Fibroblast of skin of left quadriceps (primary cell): ENCODE measurements at places on chromosomes 5 and 9.

GRCh38 chr5:57858905-57859304 is 376.3 kb upstream of the ACTBL2 start:
- no peak for DNase-seq

DNA sequence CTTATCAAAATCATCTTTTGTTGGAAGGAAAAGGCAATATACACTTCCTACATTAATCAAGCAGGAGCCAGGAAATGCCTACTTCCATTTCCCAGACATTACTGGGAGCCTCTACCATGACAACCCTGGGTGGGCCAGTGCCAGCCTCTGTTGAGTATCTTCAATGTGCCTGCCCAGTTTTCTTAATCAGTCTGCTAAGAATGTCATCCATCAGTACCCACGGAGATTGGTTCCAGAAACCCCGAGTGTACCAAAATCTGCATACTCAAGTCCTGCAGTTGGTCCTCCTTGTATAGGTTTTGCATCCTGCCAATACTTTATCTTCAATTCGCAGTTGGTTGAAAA is 82.4 kb downstream of the MARCHF3 start:
- no peak for DNase-seq

DNA sequence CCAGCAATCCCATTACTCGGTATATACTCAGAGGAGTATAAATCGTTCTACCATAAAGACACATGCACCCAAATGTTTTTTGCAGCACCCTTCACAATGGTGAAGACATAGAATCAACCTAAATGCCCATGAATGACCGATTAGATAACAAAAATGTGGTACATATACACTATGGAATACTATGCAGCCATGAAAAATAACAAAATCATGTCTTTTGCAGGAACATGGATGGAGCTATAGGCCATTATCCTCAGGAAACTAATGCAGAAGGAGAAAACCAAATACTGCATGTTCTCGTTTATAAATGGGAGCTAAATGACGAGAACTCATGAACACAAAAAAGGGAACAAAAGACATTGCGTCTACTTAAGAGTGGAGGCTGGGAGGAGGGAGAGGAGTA is 114.5 kb downstream of the HTR4 start:
- DNase-seq, result no peak

GRCh38 chr5:1909346-1909985 is 26.7 kb upstream of the IRX4 start:
- DNase-seq, result no peak

DNA sequence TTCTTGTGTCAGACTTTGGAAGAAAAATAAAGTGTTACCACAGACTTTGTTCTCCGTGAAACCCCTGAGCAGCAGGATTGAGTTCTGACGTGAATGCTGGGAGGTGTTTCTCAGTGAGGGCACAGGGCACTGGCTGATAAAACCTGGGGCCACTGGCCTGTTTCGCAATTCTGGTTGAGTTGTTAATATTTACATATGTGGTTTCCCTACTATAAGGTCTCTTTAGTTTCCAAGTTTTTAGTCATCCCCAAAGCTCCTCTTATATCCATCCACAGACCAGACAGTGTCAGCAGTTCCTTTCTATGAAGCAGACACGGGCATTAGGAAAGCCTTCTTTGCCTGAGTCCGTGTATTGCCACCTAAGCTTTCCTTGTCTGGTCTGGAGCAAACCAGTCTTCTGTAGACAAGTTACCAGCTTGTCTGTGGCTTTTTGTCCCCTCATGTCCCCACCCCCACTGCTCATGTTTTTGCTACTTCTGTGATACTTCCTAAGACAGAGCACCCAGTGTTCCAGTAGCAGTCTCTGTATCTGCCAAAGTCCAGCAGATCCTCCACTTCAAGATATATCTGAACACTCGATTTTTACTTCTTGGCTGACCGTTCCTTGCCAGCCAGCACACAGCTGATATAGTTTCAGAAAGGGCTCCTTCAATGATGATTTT is 42.0 kb downstream of the ACO1 start:
- DNase-seq, result no peak

GRCh38 chr9:137236238-137236935 is 4.7 kb upstream of the TUBB4B start:
- peak; percentile 39 for DNase-seq

DNA sequence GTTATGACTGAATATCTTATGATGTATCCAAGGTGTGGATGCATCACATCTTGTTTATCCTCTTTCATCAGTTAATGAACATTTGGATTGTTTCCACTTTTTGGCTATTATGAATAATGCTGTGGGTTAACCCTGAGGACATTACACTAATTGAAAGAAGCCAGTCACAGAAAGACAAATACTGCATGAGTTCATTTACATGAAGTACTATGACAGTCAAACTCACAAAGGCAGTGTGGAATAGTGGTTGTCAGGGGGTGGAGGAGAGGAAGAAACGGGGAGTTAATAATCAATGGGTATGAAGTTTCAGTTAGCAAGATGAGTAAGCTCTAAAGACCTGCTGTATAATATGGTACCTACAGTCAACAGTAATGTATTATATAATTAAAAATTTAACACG is 409.4 kb upstream of the CTNND2 start:
- no peak for DNase-seq

- no peak for DNase-seq
Observed at GRCh38 chr9:98916660-98917059, 27.0 kb upstream of the COL15A1 start.

- DNase-seq, result no peak
Observed at GRCh38 chr9:113042884-113043657, 13.5 kb downstream of the ZFP37 start.

DNA sequence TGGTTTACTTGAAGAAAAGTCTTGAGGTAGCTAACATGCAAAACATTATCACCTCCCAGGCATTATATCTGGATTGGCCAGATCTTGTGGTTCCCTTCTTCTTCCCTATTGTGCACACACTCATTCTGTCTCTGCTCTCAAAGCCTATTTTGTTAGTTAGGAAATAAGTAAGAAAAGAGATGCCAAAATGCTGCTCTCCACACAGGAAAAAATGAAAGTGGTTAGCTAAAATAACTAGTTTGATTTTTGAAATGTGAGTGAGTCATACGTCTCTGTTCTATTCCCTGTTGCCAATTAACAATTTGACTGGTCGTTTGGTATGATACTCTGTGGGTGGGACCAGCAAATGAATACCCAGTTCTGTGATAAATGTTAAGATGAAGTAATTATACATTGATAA is 28.1 kb downstream of the LMNB1 start:
- DNase-seq, result peak; percentile 50

GRCh38 chr9:120438836-120439546 is 141.0 kb downstream of the CDK5RAP2 start:
- no peak for DNase-seq

DNA sequence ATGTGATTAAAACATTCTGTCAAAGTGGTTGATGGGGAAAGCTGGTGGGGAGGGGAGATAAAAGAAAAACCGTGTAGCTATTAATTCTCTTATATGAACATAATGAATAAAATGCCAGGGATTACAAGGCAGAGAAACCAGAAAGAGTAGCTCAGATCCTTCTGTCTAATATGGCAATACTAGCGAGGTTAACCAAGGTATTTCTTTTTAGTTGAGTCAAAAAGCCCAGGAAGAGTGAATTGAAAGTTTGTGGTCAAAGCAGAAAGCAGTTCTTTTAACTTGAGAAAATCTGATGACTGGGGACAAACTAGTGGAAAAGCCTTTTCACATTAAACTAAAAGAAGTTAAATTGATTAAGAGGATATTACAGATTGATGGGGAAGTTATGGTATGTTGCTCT is 76.0 kb downstream of the ERBIN start:
- no peak for DNase-seq

DNA sequence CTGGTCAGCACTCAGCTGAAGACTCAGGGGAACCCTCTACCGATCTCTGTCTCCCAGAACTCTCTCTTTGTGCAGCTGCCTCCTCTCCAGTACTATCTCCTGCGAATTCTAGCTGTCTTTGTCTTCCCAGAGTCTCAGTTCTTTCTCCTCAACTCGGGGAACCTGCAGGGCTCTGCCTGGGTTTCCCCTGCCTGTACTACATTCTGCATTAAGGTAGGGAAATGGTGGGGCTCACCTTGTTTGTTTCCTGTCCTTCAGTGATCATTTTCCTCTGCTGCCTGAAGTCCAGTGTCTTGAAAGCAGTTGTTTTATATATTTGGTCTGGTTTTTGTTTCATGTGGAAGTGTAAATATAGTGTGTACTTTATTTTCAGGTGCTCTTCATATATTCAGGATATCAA is 43.1 kb upstream of the IGFBPL1 start:
- no peak for DNase-seq

- DNase-seq, result no peak
Observed at GRCh38 chr5:56734091-56734694, 81.2 kb upstream of the MAP3K1 start.

- DNase-seq, result no peak
Observed at GRCh38 chr5:103243665-103244064, 14.9 kb upstream of the MACIR start.

DNA sequence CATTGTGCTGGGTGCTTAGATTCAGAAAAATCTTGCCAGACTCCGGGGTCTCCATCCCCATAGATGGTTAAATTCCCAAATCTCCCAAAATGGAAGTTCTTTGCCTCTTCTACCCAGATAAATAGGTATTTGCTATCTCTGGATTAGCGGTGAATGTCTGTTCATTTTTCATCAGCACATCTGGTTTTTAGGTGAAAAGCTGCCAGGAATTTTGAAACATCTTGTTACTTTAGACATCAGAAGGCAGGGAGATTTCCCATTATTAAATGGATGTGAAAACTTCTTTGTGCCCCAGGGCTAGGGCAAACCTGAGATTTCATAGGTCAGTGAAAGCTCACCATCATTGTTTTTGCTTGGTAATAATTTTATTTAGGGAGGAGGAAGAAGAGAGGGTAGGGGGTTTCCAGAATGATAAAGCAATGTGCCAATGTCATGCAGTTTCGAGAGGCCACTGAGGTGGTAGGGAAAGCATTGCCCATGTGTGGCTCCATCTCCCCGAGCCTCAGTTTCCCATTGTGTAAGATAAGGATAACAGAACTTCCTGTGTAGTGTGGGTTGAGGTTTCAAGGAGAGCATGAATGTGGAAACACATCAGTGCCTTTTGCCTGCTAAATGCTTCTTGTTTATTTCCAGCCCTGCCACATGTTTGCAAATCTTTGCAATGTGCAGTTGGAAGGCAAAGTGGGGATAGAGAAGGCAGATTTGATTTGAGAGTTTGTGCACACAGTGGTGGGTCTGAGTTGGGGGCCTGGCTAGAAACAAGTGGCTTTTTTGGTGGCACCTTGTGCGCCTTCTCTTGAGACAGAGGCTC is 147.2 kb upstream of the KLF4 start:
- DNase-seq, result no peak

DNA sequence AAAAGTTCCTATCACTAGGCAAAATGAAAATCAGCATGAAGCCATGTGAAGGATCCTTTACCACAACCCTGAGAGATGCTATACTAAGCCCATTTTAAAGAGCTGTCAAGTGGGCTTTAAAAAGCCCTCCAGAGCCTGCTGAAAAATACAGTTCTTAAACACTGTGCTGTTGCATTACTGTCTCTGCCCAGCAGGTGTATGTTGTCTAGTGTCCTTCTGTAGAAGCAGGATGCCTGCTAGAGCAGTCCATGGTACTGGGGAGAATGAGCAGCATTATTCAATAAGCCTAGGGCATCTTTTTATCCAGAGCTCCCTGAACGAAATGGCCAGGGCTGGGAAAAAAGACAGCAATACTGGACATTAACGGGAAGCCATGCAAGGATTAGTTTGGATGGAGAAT is 126.2 kb upstream of the PLCXD3 start:
- no peak for DNase-seq

DNA sequence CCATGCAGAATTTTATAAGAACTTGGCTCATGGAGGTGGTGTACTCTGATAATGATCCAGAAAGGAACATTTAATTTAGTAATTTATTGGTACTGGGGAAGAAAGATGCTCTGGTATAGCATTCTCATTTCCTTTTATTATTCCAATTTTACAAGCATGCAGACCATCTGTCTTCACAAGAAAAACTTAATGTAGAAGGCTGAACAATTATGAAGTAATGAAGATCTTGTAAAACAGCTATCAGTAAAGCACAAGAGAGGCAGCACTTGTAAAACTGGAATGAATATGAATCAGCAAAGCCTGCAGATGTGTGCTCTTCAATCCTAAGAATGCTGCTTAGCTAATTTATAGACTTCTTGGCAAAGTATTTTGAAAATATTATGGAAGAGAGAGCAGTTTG is 300.0 kb downstream of the YTHDC2 start:
- DNase-seq, result no peak

- no peak for DNase-seq
Observed at GRCh38 chr9:20693068-20693467, 9.0 kb downstream of the FOCAD start.

- DNase-seq, result no peak
Observed at GRCh38 chr9:117480729-117481128, 65.9 kb upstream of the ASTN2 start.

DNA sequence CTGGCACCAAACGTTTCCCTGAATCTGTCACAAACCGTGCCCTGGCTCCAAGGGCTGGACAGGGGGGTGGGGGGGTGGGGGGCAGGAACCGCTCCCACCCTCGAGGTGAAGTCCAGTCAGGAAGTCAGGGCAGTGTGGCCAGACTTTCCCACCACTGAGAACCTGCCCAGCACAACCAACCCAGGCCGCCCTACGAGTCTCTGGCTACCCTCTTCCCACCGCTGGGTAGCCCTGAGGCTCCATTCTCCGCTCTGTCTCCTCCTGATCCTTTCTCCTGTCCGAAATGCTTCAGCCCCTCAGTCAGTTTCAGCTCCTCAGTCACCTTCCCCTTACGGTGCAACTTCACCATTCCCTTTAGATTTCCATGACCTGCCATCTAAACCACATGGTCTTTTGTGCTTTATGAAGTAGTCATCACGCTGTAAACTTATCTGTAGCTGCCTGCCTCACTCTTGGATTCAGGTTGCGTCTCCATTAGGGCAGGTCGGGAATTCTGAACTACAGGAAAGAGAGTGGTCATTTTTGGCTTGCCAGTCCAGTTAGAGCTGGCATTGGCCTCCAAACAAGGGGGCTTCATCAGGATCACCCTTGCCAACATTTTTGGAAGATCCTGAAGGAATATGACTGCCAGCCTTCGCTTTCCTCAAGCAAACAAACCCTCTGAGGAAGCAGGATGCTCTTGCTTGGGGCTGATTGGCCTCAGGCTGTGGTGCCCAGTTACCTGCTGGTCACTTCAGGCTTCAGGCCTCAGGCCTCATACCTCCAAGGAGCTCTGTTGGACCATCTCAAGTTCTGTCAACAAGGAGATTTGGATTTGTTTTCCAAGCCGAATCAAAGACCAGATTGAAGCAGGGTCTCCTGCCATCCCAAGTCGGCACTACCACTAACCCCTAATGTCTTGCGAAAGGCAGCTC is 794 bp upstream of the DCAF12 start:
- DNase-seq, result no peak
